ENCODE measurements at places on chromosomes 16 and 17.
A peak's percentile ranks its signal among the peaks of the same experiment; 100 is the strongest.

GRCh38 chr17:16463358-16464302 is 28.4 kb downstream of the LRRC75A start:
- DNase-seq, result no peak

GRCh38 chr17:19313746-19314651 is 48.5 kb downstream of the B9D1 start:
- DNase-seq, result no peak

- no peak for DNase-seq
Observed at GRCh38 chr17:78539781-78540180, 37.4 kb downstream of the DNAH17 start.

DNA sequence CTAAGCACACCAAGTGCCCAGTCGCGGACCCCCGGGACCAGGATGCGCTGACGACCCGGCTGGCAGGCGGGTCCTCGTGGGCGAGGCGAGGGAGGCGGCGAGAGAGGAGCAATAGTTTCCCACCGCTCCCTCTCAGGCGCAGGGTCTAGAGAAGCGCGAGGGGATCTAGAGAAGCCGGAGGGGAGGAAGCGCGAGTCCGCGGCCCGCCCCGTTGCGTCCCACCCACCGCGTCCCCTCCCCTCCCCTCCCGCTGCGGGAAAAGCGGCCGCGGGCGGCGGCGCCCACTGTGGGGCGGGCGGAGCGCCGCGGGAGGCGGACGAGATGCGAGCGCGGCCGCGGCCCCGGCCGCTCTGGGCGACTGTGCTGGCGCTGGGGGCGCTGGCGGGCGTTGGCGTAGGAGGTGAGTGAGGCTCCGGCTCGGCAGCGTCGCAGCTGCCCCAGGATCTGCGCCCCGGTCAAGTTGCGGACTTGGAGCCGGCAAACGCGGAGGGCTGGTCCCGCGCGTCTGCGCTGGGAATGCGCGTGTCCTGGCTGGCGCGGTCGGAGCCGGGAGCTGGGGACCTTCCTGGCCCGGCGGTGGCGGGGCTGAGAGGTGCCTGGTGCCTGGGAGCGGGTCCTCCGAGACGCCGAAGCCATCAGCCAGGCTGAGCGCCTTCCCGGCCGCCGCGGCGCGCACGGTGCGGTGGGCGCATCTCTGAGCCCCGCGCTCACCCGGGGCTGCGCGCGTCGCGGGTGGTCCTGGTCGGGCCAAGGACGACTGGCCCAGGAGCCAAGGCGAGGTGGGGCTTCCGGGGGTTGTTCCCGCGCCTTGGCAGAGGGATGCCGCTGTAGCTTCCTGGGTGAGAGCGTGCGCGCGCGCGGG is at the start of gene ITGB3:
Gene ITGB3, plus strand, starts transcription at position 287 of the 862 bp plus-strand sequence. Its CDS starts 35 bp downstream, at position 322.
- DNase-seq, result peak; percentile 64

DNA sequence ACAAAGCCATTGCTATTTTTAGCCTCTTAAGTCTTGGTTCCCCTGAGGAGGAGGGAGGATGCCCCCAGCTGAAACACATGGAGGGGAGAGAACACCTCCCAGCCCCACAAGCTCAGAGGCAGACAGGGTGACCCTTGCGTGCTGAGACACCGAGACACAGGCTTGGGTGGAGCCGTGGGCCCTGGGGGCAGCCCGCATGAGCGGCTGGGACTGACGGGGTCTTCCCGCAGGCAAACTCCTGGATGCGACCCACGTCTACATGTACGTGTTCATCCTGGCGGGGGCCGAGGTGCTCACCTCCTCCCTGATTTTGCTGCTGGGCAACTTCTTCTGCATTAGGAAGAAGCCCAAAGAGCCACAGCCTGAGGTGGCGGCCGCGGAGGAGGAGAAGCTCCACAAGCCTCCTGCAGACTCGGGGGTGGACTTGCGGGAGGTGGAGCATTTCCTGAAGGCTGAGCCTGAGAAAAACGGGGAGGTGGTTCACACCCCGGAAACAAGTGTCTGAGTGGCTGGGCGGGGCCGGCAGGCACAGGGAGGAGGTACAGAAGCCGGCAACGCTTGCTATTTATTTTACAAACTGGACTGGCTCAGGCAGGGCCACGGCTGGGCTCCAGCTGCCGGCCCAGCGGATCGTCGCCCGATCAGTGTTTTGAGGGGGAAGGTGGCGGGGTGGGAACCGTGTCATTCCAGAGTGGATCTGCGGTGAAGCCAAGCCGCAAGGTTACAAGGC is 9.8 kb downstream of the SLC16A3 start:
- no peak for DNase-seq

DNA sequence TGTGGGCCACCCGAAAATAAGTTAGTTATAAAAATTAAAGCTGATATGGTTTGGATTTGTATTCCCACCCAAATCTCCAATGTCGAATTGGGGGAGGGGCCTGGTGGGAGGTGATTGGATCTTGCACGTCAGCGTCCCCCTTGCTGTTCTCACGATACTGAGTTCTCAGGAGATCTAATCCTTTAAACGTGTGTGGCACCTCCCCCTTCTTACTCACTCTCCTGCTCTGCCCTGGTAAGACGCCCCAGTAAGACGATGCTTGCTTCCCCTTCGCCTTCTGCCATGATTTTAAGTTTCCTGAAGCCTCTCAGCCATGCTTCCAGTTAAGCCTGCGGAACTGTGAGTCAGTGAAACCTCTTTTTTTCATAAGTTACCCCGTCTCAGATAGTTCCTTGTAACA is 35.4 kb downstream of the SYCE1L start:
- no peak for DNase-seq

- no peak for DNase-seq
Observed at GRCh38 chr16:12010388-12011251, 34.1 kb downstream of the SNX29 start.

DNA sequence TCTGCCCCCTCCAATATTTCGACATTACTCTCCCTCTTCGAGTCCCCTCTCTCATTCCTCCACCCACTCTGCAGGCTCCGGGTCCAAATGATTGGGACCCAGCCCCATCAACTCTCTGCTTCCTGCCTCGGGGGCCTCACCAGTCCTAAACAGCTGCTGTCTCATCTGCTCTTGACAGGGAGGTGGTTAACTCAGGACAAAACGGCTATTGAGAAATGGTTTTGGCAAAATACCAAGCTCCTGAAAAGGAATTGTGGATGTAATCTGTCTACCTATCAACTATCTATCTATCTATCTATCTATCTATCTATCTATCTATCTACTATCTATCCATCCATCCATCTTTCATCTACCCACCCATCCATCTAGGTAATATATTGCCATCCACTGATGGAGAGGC is 2.2 kb downstream of the CD300H start:
- no peak for DNase-seq

- DNase-seq, result no peak
Observed at GRCh38 chr17:20086416-20087076, 77.4 kb downstream of the SPECC1 start.

DNA sequence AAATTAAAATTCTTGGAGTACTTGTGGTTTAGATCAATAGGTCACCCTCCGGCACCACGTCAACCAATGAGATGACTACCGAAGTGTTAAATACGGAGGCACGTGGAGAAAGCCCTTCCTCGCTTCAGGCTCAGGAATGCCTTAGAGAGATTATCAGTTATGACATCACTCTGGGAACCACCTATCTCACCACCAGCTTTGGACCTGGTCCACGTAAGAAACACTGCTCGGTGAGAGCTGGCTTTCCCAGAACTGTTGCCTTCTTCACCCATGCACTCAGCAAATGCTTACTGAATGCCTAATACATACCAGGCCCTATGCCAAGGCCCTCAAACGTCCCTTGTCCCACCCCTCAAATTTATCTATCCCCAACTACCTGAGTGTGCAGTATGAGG is 71.3 kb downstream of the SMG6 start:
- no peak for DNase-seq

- no peak for DNase-seq
Observed at GRCh38 chr16:80804056-80804525, 307 bp downstream of the CDYL2 start.

DNA sequence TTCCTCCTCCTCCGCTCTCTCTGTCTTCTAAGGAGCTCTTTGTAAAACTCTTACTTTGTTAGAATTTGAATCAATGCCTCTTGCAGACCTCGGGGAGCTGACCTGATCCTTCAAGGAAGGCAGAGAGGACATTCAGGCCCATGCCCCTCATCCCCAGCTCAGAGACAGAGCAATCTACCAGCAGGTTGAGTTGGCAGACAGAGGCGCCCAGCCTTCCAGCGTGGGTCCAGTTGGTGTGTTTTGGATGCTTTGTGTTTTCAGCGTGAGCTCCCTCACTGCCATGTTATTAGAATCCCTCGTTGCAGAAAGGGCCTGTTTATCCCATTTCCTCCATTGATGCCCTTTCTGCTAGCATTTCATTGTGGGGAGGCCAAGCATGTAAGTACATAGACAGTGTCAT is 167.1 kb downstream of the CMIP start:
- DNase-seq, result no peak

GRCh38 chr17:61409301-61410112 is 9.9 kb downstream of the TBX2 start:
- DNase-seq, result peak; percentile 37
